ENCODE measurements at places on chromosomes 1 and 21.

GRCh38 chr1:96281491-96281890 is 440.1 kb upstream of the PTBP2 start:
- no peak for DNase-seq

DNA sequence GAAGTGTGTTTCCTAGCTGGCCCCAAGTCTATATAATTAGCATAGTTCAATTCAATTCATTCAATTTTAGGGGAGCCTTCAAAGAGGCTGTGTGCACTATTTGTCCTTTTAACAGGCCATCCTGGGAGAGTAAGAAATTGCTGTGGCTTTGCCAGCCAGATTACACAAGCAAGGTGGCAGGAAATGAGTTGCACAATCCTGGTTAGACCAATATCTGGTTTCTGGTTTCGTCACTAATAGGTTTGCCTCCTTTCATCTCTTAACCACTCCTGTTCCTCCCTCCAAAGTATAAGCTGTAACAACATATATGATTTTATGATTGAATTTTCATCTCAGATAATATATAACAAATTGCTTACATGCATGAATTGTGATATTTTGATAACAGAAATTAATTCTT is 84.1 kb upstream of the NEGR1 start:
- DNase-seq, result peak; percentile 18

GRCh38 chr1:97089173-97089572 is 367.6 kb downstream of the PTBP2 start:
- DNase-seq, result no peak

- DNase-seq, result no peak
These were observed 30.9 kb downstream of the SMIM12 start for GRCh38 chr1:34828611-34829010.

GRCh38 chr21:43362321-43362791 is 64.6 kb downstream of the SIK1 start:
- DNase-seq, result peak; percentile 51

All from activated CD4-positive, alpha-beta T cell treated with anti-CD3 and anti-CD28 coated beads, Interleukin-2, amount 50 U/mL, for 16 hours (primary cell).